Adipose tissue (tissue), 3 donors: ENCODE measurements at places on chromosomes 5 and 9. TPM values are rescaled to one million over a fixed set of nuclear protein-coding genes. Genes with fewer than 3 reads are reported as not detected.

Gene FOXI1
- polyA plus RNA-seq, result not detected

Gene PRSS3
- polyA plus RNA-seq, result 0.67 TPM

Gene SCGB3A2
- polyA plus RNA-seq, result not detected

Gene CDH9
- not detected for polyA plus RNA-seq

Gene FAM163B
- polyA plus RNA-seq, result not detected
